ENCODE measurements at places on chromosomes 11 and 22.

GRCh38 chr11:126474220-126474619 is 118.7 kb downstream of the ST3GAL4 start:
- no peak for DNase-seq

- DNase-seq = no peak
Observed at GRCh38 chr22:22076361-22076760, 93.8 kb upstream of the TOP3B start.

DNA sequence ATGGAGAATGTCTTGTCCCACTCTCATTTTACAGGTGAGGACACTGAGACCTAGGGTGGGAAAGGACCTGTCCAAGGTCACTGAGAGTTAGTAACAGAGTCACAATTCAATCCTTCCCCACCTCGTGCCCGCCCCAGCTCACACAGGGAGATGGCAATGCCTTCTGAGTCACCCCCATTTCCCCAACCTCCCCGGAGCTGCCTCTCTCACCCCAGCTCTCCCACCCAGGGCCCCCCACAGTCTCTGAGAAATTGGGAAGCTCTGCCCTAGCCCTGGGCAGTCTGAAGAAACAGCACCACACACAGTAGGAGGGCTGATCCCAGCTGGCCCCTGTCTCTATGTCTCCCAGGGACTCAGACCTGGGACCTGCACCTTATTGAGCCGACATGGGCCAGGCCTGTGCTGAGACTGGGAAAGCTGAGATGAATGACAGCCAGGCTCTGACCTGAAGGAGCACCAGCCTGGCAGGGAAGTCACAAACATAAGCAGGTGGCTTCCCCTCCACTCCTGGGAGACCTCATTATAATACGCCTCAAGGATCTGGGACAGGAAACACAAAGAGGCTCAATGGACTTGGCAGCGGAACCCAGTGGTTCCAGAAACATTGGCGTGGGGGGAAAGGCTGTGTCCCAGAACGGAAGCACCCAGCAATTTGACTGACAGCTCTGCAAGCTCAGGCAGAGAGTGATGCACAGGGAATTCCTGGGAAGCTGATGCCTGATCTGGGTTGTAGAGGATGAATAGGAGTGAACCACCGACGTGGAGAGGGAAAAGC is 51.0 kb downstream of the CD6 start:
- DNase-seq = no peak

- no peak for DNase-seq
Observed at GRCh38 chr11:101721270-101721669, 137.5 kb upstream of the TRPC6 start.

DNA sequence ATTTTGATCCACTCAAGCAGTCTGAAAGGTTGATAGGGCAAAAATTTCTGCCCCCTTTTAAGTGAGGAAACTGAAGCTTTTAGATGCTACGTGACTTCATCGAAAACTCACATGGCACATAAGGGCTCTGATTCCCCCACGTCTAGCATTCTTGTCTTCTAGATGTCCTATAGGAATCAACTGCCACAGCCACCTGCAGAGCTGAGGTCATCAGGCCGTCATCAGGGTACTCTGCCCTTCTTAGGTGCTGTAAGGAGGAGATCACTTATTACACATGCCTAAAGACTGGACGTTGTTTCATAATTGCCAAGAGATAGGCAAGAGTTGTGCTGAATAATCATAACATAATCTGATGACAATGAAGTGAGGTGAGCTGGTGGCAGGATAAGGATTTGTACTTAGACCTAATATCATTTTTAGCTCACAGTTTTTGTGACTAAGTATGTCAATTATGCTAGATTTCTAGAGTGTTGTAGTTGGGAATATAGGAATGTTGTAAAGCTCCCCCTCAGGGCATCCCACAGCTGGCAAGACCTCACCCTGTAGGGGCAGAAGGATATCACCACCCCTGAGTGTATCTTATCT is 349.4 kb downstream of the METTL15 start:
- DNase-seq = no peak

DNA sequence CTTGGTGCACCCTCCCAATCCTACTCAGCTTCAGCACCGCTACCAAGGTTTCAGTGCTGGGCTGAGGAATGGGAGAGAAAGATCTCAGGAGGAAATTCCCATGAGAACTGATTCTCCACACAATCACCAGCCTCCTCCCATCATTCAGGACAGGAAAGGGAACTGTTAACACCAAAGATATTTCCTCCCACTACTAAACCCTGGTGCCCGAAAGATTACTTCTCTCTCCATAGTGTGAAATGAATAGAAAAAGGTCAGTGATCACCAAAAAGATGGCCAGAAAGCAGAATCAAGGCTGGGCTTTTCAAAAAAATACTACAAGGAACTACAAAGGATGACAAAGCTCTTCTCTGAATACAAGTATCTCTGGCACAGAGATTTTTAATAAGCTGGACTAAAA is 26.1 kb downstream of the TCIRG1 start:
- no peak for DNase-seq

DNA sequence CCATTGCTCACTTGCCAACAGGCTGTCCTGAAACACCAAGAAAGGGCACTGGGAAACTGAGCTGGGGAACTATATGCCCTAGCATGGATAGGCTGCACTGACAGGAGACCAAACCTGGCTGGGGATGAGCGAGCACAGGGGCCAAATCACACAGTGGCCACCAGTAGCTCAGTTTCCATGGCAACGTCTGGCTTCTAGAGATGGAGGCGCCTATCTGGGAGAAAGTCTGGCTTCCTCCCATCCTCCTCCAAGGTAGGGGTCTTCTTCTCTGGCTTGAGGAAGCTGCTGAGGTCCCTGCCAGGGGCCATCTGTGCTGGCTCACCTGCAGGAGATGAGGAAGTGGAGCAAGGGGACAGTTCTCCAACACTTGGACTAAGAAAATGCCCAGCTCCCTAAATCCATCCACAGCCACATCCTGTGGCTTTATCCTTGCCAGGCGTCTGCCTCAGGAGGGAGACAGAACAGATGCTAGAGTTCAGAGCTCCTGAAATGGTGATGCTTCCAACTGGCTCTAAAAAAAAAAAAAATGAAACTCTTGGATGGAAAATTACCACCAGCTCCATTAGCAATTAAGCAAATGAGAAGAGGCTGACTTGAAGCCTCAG is 48.3 kb downstream of the SYT13 start:
- no peak for DNase-seq

DNA sequence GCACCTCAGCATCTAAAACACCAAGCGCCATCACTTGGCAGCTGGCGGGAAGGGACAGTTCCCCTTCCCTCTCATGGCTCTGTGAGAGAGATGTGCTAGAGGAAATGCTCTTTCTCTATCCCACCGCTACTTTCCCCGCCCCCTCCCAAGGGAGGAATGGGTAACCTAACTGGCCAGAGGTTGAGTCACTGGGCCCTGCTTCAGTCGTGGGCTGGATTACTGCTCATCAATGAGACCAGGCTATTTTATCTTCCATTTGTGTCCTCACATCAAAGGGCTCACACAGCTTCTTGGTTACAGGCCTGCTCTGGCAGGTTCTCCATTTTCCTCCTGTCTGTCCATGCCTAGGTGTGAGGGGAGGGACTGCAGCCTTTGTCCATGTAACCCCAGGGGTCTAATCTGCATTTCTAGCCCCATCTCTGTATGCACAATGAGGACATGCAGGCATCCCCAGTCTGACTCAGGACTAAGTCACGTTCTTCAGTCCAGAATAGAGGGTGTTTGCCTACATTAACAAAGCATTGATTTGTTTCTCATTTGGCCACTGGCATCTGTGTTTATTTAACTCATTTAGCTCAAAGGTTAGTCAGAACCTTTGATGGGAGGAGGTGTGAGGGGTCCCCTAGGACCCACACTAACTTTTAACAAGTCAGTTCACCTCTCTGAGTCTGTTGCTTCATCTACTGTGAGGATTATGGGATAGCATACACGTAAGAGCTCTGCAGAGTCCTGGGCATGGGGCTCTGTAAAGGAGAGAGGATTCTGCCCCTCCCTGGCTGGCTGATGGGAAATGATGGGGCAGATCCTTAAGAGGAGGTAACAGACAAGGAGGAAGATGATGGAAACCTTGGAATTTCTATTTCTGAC is 99.1 kb downstream of the XRRA1 start:
- no peak for DNase-seq

DNA sequence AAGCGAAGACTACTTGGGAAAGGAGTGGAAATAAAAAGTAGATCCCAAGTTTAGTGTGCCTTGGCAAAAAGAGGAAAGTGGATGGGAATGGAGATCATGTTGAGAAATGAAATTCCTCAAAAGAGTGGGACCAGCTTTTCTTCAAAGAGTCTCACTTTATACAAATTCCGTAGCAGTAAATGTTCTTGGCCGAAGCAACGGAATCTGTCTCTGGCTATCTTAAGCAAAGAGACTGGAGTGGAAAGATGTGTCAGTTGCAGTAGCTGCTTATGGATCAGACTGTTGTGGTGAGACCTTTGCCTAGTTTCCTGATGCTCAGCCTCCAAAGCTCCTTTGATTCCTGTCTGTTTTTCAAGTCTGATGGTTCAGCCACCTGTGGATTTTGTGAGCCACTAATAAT is 73.6 kb downstream of the CSTPP1 start:
- no peak for DNase-seq

GRCh38 chr11:117097389-117098268 is 599 bp downstream of the SIK3 start:
- DNase-seq = no peak

GRCh38 chr11:64286801-64287159 is 1.1 kb downstream of the GPR137 start:
- no peak for DNase-seq

- no peak for DNase-seq
Observed at GRCh38 chr11:24773322-24773721, 276.5 kb downstream of the LUZP2 start.

- DNase-seq = no peak
Observed at GRCh38 chr11:69892986-69893555, 73.9 kb upstream of the FGF3 start.

DNA sequence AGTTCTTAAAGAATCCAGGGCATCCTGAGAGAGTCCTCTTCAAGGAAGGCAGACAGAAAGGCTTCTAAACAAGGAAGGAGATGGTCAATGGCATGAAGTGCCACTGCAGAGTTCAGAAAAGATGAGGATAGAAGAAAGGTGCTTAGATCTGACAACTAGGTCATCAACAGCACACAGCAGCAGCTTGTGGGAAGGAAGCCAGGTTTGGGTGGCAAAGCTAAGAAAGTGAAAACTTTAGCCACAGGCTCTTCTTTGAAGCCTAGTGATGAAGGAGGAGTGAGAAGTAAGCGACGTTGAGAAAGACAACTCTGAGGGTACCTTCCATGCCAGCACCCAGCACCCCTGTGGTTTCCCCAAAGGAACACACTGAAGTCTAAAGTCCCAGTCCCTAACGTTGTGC is 92.0 kb downstream of the LARGE1 start:
- DNase-seq = no peak

DNA sequence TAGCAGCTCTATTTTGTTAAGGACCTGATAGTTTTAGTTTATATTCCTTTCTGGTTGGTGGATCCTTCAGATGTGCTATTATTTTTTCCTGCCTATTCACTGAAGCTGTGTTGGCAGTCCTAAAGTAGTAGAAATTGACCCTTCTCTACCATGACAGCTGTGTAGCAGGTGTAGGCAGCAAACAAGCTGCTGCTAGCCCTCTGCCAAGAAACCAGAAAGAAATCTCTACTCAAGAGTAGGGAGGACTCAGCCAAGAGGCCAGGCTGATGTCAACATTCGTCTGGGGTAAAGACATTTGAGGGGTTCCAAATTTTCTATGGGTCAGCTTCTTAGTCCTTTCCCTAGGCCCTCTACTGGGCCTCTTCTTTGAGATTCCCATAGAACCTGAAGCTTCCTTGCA is 51.2 kb downstream of the CSTF3 start:
- no peak for DNase-seq

DNA sequence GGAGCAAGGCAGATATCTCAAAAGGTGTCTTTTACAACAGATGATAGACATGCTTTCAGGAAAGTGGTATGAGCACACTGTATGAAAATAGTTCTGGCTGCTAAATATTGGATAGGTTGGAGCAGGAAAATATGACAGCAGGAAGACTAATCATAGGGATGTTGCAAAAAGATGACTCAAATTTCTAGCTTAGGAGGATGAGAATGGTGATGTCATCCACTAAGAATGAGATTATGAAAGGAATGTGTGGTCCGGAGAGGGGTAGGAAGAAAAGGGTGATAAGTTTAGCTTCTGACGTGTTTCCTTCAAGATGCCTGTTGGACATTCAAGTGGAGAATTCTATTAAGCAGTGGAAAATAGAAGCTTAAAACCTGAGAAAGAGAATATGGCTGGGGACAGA is 46.4 kb downstream of the RCN1 start:
- no peak for DNase-seq

GRCh38 chr22:27993774-27994350 is 74.8 kb upstream of the PITPNB start:
- no peak for DNase-seq

DNA sequence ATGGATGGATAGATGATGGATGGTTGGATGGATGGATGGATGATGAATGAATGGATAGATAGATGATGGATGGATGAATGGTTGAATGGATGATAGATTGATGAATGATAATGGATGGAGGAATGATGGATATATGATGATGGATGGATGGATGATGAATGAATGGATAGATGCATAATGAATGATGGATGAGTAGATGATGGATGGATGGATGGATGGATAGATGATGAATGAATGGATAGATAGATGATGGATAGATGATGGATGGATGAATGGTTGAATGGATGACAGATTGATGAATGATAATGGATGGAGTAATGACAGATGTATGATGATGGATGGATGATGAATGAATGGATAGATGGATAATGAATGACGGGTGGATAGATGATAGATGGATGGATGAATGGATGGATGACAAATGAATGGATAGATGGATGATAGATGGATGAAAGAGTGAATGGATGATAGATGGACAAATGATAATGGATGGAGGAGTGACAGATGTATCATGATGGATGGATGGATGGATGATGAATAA is 1466.5 kb downstream of the BRD1 start:
- DNase-seq = no peak

DNA sequence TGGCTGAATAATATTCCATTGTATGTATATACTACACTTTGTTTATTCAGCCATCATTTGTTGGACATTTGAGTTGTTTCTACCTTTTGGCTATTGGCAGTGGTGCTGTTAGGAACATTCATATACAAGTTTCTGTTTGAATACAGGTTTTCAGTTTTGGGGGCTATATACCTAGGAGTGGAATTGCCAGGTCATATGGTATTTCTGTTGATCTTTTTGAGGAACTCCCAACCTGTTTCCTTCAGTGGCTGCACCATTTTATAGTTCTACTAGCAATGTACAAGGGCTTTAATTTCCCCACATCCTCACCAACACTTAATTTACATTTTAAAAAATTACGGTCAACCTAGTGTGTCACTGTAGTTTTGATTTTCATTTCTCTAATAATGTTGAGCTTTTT is 54.6 kb downstream of the HSD17B12 start:
- no peak for DNase-seq

- DNase-seq = no peak
Observed at GRCh38 chr11:111840143-111840542, 31.2 kb downstream of the ALG9 start.

Data from activated CD4-positive, CD25-positive, alpha-beta regulatory T cell treated with anti-CD3 and anti-CD28 coated beads, Interleukin-2, amount 50 U/mL, for 16 hours (primary cell).